ENCODE measurements at places on chromosomes 7 and 10. TPM values are rescaled to one million over a fixed set of nuclear protein-coding genes. Genes with fewer than 3 reads are reported as not detected.

Gene MAT1A
- total RNA-seq = 0.25 TPM

Gene ZNRF2
- total RNA-seq = 48.0 TPM

Gene ITGA8
- 4.6 TPM for total RNA-seq

Gene ATRNL1
- total RNA-seq = 6.3 TPM

Gene LRIT1
- total RNA-seq = not detected

Gene FLNC
- 10.2 TPM for total RNA-seq

Gene CYP26C1
- not detected for total RNA-seq

GRCh38 chr7:698515-699475, 27.7 kb upstream of the DNAAF5 start:
- no peaks in the 10 kb centered on the region for H3K27me3 ChIP-seq
- no peaks in the 10 kb centered on the region for H3K36me3 ChIP-seq
- no peak overlapping the region for H3K4me3 ChIP-seq
- no peak overlapping the region for H3K27ac ChIP-seq
- DNase-seq = no peak

GRCh38 chr7:1512781-1513656, 8.8 kb upstream of the INTS1 start:
- H3K27me3 ChIP-seq = no peaks in the 10 kb centered on the region
- no peak overlapping the region for H3K4me3 ChIP-seq
- no peaks in the 10 kb centered on the region for H3K4me1 ChIP-seq
- H3K27ac ChIP-seq = peak overlapping the region; percentile 85
- H3K36me3 ChIP-seq = no peaks in the 10 kb centered on the region
- DNase-seq = no peak

GRCh38 chr7:151321341-151321740, 20.3 kb upstream of the NUB1 start:
- H3K4me3 ChIP-seq = no peak overlapping the region
- H3K27me3 ChIP-seq = no peaks in the 10 kb centered on the region
- DNase-seq = no peak
- H3K36me3 ChIP-seq = no peaks in the 10 kb centered on the region
- H3K27ac ChIP-seq = no peak overlapping the region

- H3K4me1 ChIP-seq = no peaks in the 10 kb centered on the region
- no peaks in the 10 kb centered on the region for H3K36me3 ChIP-seq
- DNase-seq = no peak
- H3K27ac ChIP-seq = no peak overlapping the region
- H3K4me3 ChIP-seq = no peak overlapping the region
Measured at GRCh38 chr7:3899559-3899991, 598.5 kb downstream of the SDK1 start.

- no peak overlapping the region for H3K4me3 ChIP-seq
- H3K27me3 ChIP-seq = no peaks in the 10 kb centered on the region
- no peak overlapping the region for H3K27ac ChIP-seq
- peaks cover 13% of the 10 kb centered on the region for H3K4me1 ChIP-seq
- H3K36me3 ChIP-seq = peaks cover 52% of the 10 kb centered on the region
Measured at GRCh38 chr10:77984986-77985385, 44.3 kb downstream of the POLR3A start.

DNA sequence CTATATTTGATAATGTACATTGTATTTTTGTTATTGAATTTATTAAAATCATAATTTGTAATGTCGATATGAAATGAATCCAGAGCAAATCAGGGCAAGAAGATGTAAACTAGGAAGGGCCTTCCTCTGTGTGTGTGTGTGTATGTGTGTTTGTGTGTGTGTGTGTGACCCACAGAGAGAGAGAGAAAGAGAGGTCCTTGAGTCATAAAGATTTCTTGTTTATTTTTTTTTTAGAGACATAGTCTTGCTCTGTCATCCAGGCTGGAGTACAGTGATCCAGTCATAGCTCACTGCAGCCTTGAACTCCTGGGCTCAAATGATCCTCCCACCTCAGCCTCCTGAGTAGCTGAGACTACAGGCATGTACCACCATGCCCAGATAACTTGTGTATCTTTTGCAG, 50.7 kb downstream of the INPP5F start:
- no peaks in the 10 kb centered on the region for H3K36me3 ChIP-seq
- no peaks in the 10 kb centered on the region for H3K4me1 ChIP-seq
- DNase-seq = no peak
- no peak overlapping the region for H3K27ac ChIP-seq
- H3K27me3 ChIP-seq = no peaks in the 10 kb centered on the region

GRCh38 chr10:30170814-30171213, 111.4 kb upstream of the JCAD start:
- no peak for DNase-seq
- H3K36me3 ChIP-seq = no peaks in the 10 kb centered on the region
- H3K4me3 ChIP-seq = no peak overlapping the region
- no peak overlapping the region for H3K27ac ChIP-seq
- H3K27me3 ChIP-seq = no peaks in the 10 kb centered on the region
- no peaks in the 10 kb centered on the region for H3K4me1 ChIP-seq

- no peaks in the 10 kb centered on the region for H3K36me3 ChIP-seq
- H3K27ac ChIP-seq = no peak overlapping the region
- no peaks in the 10 kb centered on the region for H3K27me3 ChIP-seq
- no peak for DNase-seq
Measured at GRCh38 chr7:15123901-15124300, 221.3 kb upstream of the DGKB start.

GRCh38 chr10:97540669-97541500, 31.7 kb upstream of the ANKRD2 start:
- peak overlapping the region; percentile 19 for H3K27ac ChIP-seq
- H3K36me3 ChIP-seq = no peaks in the 10 kb centered on the region
- H3K4me3 ChIP-seq = no peak overlapping the region
- H3K4me1 ChIP-seq = peaks cover 45% of the 10 kb centered on the region

DNA sequence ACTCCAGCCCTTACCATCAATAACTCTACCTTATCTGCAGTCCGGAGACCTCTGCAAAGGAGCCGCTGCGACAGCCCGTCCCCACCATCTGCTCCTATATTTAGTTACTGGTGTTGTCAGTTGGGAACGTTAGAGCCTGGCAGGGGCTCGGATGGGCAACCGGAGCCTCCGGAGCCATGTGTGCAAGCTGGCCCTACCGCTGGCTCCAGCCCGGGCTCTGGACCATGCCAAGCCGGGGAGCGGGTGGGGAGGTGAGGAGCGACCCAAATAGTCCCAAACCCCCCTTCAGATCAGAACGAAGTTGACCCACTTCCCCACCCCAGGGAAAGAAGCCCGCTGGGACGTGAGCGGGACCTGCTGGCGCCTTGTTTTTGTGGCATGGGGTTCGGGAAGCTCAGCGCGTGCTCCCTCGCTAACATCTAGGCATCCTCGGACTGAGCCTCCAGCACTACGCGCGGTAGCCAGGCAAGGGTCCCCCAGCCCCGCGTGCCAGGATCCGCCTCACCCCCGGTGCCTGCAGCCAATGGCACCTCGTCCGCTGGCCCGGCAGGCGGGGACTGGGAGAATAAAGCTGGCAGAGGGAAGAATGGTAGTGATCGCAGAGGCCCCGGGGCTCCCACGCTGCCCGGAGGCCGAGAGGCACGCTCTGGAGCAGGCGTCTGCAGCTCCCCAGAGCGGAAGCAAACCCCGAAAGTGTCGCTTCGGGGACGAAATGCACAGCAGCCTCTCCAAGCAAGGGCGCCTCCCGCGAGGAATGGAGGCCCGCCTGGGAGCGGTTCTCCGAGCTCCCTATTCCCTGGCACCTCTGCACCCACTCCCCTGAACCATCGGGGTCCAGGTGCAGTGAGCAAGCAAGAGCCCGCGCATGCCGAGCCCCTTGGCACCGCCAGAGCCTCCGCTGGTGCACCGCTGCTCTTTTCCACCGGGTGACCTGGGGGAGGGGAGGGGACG, 679 bp downstream of the LRRC20 start:
- H3K27me3 ChIP-seq = no peaks in the 10 kb centered on the region
- DNase-seq = peak; percentile 48
- H3K4me3 ChIP-seq = peak overlapping the region; percentile 93
- peaks cover 7% of the 10 kb centered on the region for H3K4me1 ChIP-seq

- no peaks in the 10 kb centered on the region for H3K36me3 ChIP-seq
- H3K4me3 ChIP-seq = no peak overlapping the region
- peaks cover 49% of the 10 kb centered on the region for H3K4me1 ChIP-seq
- no peak for DNase-seq
- H3K27me3 ChIP-seq = no peaks in the 10 kb centered on the region
Measured at GRCh38 chr10:63255316-63255715, 122.2 kb downstream of the NRBF2 start.

GRCh38 chr7:111657018-111657417, 94.7 kb upstream of the IMMP2L start:
- H3K36me3 ChIP-seq = no peaks in the 10 kb centered on the region
- no peaks in the 10 kb centered on the region for H3K27me3 ChIP-seq
- H3K27ac ChIP-seq = no peak overlapping the region
- H3K4me3 ChIP-seq = no peak overlapping the region
- no peaks in the 10 kb centered on the region for H3K4me1 ChIP-seq
- no peak for DNase-seq

GRCh38 chr10:102418622-102419268, at the start of gene PSD:
TSS of gene PSD (minus strand) at chr10:102418785. CDS start at chr10:102417038, 1,747 bp downstream.
- no peak for DNase-seq
- H3K4me1 ChIP-seq = peaks cover 35% of the 10 kb centered on the region
- peaks cover 6% of the 10 kb centered on the region for H3K36me3 ChIP-seq
- no peaks in the 10 kb centered on the region for H3K27me3 ChIP-seq

- no peaks in the 10 kb centered on the region for H3K4me1 ChIP-seq
- H3K27ac ChIP-seq = no peak overlapping the region
- H3K36me3 ChIP-seq = no peaks in the 10 kb centered on the region
- no peaks in the 10 kb centered on the region for H3K27me3 ChIP-seq
- H3K4me3 ChIP-seq = no peak overlapping the region
Measured at GRCh38 chr7:114554781-114555537, 140.3 kb downstream of the FOXP2 start.

GRCh38 chr7:13911909-13912308, 77.6 kb downstream of the ETV1 start:
- no peak for DNase-seq
- H3K36me3 ChIP-seq = no peaks in the 10 kb centered on the region
- no peak overlapping the region for H3K27ac ChIP-seq
- no peaks in the 10 kb centered on the region for H3K27me3 ChIP-seq

GRCh38 chr10:113151190-113151666, 201.2 kb downstream of the TCF7L2 start:
- no peaks in the 10 kb centered on the region for H3K27me3 ChIP-seq
- H3K4me1 ChIP-seq = no peaks in the 10 kb centered on the region
- no peak for DNase-seq
- peaks cover 19% of the 10 kb centered on the region for H3K36me3 ChIP-seq
- no peak overlapping the region for H3K4me3 ChIP-seq

- no peak overlapping the region for H3K27ac ChIP-seq
- DNase-seq = no peak
- H3K4me3 ChIP-seq = no peak overlapping the region
- H3K27me3 ChIP-seq = no peaks in the 10 kb centered on the region
- H3K36me3 ChIP-seq = no peaks in the 10 kb centered on the region
Measured at GRCh38 chr10:54607983-54608382, 193.0 kb downstream of the PCDH15 start.

DNA sequence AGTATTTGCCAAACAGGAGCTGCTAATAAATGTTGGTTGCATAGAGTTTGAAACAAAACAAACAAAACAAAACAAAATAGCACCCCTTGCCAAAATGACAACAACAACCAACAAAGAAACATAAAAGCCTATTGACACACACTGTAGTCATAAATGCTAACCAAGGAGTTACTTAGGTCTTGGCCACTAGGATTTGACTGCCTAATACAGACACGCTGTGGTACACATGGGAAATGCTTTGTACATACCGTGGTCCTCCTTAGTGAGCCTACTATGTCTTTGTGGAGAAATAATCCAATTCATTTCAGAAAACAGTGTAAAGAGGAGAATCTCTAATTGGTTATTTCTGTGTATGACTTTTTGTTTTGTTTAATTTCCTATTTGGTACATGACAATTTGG, 53.2 kb upstream of the MTPN start:
- no peak for DNase-seq
- H3K27me3 ChIP-seq = no peaks in the 10 kb centered on the region
- H3K4me1 ChIP-seq = no peaks in the 10 kb centered on the region
- H3K4me3 ChIP-seq = no peak overlapping the region
- no peaks in the 10 kb centered on the region for H3K36me3 ChIP-seq
